ENCODE measurements at places on chromosomes 5 and 9.

DNA sequence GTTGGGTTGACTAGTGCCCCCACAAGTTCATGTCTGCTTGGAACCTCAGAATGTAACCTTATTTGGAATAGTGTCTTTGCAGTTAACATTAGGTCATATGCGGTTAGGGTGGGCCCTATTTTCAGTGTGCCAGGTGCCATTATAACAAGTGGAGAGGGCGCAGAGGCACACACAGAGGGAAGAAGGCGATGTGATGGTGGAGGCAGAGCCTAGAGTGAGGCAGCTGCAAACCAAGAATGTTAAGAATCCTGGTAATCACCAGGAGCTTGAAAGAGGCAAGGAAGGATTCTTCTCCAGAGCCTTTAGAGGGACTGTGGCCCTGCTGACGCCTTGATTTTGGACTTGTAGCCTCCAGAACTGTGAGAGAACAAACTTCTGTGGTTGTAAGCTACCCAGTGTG lies 10.9 kb downstream of the GPR107 start:
- DNase-seq = no peak

GRCh38 chr9:32350682-32351081 lies 33.8 kb upstream of the ACO1 start:
- DNase-seq = peak; percentile 1

GRCh38 chr9:72586388-72587130 lies 65.2 kb downstream of the TMC1 start:
- no peak for DNase-seq

DNA sequence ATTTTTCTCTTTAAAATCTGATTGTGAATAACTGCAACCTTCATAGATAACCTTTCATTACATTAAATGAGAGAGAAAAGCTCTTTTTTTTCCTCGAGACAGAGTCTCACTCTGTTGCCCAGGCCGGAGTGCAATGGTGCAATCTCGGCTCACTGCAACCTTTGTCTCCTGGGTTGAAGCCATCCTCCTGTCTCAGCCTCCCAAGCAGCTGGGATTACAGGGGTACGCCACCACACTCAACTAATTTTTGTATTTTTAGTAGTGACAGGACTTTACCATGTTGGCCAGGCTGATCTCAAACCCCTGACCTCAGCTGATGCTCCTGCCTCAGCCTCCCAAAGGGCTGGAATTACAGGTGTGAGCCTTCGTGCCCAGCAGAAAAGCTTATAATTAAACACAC lies 69.9 kb upstream of the ERBIN start:
- DNase-seq = no peak

DNA sequence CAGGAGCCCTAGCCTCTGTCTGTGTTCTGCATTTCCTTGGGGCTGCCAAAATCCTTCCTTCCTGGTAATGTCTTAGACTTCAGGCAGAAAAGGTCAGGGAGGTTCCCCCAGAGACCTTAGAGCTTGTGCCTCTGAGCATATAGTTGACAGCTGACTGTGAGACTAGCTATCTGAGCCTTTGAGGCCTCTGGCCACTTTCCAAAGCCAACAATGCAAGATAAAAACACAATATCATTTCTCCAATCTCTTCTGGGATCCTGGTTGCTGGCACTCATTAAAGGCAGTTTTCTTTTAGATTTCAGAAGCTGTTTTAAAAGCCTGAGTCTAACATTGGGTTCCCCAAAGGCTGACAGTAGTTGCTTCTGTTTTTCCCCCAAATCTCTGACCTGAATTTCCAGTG lies 13.2 kb upstream of the GLRA1 start:
- no peak for DNase-seq

DNA sequence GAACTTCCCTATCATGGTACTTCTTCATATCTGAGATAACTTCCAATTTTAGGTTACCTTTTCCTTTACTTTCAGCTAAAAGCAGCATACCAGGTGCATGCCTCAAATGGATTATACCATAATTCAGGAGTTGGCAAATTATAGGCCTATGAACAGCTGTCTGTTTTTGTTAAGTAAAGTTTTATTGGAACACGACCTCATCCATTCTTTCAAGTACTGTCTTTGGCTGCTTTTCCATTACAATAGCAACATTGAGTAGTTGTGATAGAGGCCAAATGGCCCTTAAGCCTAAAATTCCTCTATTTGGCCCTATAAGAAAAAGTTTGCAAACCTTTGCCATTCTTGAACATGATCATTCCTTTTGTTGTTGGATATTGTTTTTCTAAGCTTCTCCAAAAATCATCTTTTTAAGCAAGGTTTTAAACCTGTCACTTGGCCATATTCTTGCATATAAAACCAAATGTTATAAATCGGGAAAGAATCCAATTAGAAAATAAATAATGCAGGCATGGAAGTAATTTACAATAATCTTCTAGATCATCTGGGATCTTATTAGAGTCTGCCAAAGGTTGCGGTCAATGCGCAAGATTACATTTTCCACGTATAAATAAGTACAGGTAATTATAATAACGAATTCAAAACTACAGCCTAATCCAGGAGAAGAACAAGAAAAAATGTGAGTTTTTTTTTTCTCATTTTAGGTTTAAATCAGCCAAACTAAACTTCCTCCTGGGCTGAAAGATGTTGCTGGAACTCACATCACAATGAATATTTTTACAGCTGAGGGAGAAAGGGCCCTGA lies 226.5 kb upstream of the ANKRD55 start:
- no peak for DNase-seq

- DNase-seq = no peak
These were observed 6.4 kb downstream of the GRIA1 start for GRCh38 chr5:153496835-153497234.

DNA sequence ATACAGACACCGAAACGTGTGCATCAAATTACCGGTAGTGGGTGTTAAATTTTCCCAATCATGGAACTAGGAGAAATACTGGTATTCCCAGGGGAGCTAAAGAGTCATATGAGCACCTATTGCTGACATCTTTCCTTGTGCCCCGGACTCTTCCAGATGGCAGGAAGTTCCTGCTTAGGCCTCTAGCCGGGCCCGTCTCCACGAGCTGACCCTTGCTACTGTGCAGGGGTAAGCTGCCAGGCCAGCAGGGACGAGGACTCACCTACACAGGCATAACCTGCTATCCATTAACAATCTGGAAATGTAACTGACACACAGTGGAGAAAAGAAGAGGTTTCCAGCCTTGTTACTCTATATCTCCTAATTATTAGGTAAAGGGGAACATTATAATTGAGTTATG lies 16.2 kb upstream of the SSBP2 start:
- DNase-seq = no peak

DNA sequence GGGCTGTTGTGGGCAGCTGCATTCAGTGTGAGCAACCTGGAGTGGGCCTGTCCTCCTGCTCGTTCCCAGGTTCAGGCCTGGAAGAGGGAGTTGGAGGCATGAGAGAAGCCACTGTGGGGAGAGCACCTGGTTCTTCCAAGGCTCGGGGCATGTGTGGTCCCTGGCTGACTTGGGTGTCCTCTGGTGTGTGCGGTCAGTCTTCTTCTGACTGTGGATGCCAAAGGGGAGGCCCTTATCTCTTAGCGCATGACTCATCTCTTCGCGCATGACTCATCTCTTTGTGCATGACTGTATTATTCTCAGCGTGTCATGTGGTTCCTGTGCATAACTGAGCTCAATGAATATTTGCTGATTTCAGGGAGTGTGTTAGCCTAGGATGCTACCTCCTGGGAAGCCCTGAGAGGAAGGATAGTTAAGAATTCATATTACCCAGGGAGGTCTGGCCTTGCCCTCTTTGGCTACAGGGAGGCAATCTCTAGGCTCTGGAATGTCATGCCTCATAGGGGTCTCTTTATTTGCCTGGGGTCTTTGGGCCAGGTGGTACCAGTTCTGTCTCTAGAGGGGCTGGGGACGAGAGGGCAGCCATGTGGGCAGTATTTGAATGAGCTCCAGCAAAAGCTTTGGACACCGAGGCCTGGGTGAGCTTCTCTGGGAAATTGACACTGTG lies 188.7 kb downstream of the HSPA4 start:
- DNase-seq = no peak

DNA sequence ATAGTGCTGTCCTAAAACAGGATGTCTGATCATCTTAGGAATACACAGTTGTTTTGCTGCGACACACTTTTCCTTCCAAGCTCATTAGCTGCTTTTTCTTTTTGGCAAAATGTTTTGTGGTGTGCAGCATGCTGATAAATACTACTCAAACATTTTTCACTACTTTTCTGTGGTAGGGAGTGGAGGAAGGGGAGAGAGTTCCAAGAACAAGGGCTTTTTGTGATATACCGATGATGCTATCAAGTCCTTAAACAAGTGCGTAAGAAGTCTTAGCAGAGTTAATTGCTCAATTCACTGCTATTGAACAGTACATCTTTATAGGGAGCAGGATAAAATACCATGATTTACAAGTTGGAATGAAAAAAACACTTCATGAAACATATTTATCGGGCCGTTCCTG lies 23.6 kb upstream of the TEK start:
- no peak for DNase-seq

- DNase-seq = no peak
These were observed 130.5 kb downstream of the SCAMP1 start for GRCh38 chr5:78490709-78491485.

- no peak for DNase-seq
These were observed 257.9 kb downstream of the MAN2A1 start for GRCh38 chr5:109947667-109948066.

GRCh38 chr9:5364294-5365024 lies 24.8 kb upstream of the RLN1 start:
- no peak for DNase-seq

- DNase-seq = no peak
These were observed 23.5 kb upstream of the LPCAT1 start for GRCh38 chr5:1547236-1547635.

DNA sequence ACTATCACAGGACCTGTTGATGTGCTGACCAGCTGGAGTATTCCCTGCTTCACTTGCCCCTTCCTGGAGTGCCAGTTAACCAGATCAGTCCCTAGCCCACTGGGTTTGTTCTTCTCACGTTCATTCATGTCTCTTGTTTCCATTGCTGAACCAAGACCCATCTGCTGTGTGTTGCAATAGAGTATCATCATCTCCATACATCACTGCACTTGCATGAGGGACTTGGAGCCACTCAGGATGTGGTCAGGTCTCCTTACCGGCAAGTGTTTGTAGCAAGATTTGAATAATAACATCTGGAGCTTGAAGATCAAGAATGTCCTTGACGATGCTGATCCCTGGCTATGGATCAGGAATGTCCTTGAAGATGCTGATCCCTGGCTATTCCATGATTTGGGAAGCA lies 358.6 kb downstream of the IRX1 start:
- DNase-seq = no peak

GRCh38 chr9:133167769-133168168 lies 4.1 kb upstream of the GBGT1 start:
- no peak for DNase-seq

- no peak for DNase-seq
These were observed 431 bp downstream of the TMOD1 start for GRCh38 chr9:97501972-97502221.

- no peak for DNase-seq
These were observed 21.0 kb downstream of the RUSC2 start for GRCh38 chr9:35510754-35511428.

GRCh38 chr9:124257844-124258606 lies at the start of gene NEK6:
NEK6 (plus strand) TSS chr9:124257949; CDS start chr9:124301965, 44,016 bp downstream.
- DNase-seq = no peak

DNA sequence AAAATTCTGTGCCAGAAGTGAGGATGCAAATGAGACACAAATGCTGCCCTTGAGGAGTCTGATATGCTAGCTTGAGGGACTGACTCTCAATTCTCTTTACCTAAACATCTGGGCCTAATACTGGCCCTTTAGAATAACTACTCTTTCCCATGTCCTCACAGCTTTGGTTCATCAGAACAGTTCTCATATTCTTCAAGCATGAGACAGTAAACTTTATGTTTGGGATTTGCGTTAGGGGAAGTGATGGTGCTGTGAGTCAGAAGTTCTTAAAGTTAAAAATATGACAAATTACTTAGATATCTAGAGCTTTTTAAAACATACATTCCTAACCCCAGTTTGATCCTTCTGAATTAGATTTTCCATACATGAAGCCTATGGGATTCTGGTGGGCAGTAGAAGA lies 665.0 kb upstream of the RGMB start:
- DNase-seq = no peak

GRCh38 chr9:36426348-36426747 lies 26.3 kb upstream of the RNF38 start:
- no peak for DNase-seq

- DNase-seq = no peak
These were observed 138.6 kb upstream of the SPEF2 start for GRCh38 chr5:35478856-35479682.

DNA sequence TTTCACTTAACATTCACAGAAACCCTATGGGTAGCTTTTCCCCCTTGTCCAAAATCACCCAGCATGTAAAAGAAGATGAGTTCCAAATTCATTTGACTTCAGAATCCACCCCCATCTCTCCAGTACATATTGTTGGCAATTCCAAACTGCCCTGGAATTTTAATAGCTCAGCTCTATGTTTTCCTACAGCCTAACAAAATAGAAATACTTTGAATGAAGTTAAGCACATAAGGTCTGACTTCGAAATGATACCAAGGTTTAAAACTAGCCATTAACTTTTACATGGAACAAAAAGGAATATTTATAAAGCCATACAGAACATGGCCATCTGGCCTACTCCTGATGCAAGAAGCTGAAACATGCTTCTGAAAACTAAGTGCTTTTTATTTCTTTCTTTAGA lies 634.3 kb downstream of the PDE4D start:
- no peak for DNase-seq

DNA sequence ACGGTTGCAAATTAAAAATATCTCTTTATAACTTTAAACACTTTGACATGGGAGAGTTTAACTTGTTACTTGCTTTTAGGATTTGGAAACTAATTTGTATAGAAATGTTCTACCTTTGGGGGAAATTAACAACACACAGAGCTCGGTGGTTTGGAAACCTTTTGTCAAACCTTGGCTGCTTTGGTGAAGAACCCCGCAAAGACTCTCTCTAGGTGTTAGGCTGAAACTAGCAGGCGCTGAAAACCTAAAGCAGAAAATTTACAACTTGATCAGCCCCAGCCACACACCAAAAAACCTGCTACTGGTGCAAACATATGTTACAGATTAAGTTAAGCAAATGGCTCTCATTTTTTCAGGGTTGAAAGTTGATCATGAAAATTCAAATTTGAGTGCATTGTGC lies 25.8 kb downstream of the NR2F1 start:
- DNase-seq = no peak

DNA sequence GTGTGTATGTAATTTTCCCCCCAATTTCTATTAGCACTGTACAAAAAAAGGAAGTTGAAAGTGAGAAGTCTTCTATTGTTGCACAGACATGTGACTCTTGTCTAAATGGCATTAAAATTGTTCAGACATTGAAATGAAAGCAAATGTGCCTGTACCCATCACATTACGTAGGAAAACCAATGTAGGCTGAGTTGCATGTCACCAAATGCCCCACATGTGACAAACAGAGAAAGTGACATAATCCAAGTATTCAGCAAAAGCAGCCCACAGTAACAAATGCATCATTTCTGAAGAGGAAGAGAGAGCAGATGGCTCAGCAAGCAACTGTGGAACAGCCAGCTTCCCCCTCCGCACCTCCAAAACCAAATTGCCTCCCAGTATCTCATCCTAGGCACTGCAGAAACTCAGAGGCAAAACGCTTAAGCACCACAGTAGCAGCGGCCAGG lies 161.5 kb upstream of the NR4A3 start:
- DNase-seq = no peak
